ENCODE measurements at places on chromosomes 7 and 10.

GRCh38 chr10:121956111-121957061, 18.6 kb downstream of the NSMCE4A start:
- peak; percentile 46 for DNase-seq

DNA sequence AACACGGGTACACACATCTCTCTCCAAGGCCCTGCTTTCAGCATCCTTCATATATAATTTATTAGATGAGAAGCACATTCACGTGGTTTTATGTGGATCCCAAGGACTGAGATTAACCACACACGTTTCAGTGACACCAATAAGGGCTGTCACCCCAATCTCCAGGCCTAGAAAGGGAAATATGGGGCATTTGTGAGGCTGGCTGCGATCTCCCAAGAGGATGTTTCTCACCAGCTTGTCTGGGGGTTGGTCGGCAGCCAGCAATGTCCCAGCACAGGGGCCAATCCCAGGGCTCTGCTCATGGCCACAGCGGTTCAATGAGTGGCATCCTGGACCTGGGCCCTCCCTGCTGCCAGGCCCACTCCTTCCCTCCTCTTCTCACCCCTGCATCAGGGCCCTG, 115.5 kb downstream of the ITIH5 start:
- DNase-seq, result no peak

GRCh38 chr7:44058759-44059218, 6.6 kb downstream of the PGAM2 start:
- no peak for DNase-seq

- no peak for DNase-seq
These were observed 1.0 kb downstream of the POLM start for GRCh38 chr7:44081266-44081748.

GRCh38 chr7:155597753-155598140, 46.7 kb upstream of the RBM33 start:
- DNase-seq, result no peak

DNA sequence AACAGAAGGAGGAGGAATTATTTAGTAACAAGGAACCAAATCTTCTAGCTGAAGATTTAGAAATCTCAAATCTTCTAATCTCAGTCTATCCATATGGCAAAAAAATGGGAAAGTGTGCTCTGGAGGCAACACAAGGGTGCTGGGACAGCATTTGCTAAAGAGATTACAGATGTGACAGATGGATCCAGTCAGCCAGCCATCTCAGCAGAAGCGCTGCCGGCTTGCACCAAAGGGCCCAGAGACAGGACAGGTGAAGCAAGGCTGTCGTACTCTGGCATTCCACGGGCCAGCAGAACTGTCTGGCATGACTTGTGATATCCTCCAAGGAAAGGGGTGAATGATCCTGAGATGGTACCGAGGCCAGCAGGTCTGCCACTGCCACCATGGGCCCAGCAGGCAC, 45.7 kb upstream of the GJD4 start:
- no peak for DNase-seq
